D721Med (cell line): ENCODE measurements at places on chromosomes 2 and 18.
A peak's percentile ranks its signal among the peaks of the same experiment; 100 is the strongest.

- DNase-seq: no peak
These were observed 3.9 kb upstream of the DCTN1 start for GRCh38 chr2:74384051-74384450.

DNA sequence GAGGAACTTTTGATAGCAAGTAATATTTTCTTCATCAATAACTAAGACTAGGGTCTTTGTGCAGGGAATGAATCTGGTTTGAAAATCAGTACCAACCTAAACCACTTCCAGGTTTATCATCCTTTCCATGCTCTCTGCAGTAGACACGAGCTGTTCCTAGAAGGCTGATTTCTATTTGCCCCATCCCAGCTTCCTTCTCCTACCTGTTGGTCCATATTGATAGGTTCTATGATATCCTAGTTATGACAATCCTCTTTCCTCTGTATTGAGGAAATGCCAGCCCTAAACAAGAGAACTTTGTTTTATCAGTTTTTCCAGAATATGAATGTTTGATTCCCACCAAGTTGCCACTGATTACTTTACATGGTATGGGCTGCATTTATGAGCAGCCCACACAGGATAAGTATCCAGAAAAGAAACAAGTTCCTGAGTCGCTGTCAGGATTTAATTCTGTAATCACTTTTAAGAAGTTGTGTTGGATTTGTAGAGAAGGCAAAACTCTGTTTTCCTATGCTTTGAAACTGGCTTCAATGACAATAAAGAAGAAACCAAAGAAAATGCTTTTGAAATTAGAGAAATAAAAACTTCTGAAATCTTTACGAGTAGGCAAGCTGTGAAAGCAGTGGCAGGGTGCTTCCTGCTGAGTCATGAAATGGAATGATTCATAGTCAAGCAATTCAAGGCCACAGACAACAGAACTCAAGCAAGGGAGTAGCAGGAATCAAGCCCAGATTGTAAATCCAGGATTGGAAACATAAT lies 37.3 kb upstream of the TANK start:
- no peak for DNase-seq

GRCh38 chr2:9666306-9666705 lies 35.5 kb upstream of the YWHAQ start:
- no peak for DNase-seq

DNA sequence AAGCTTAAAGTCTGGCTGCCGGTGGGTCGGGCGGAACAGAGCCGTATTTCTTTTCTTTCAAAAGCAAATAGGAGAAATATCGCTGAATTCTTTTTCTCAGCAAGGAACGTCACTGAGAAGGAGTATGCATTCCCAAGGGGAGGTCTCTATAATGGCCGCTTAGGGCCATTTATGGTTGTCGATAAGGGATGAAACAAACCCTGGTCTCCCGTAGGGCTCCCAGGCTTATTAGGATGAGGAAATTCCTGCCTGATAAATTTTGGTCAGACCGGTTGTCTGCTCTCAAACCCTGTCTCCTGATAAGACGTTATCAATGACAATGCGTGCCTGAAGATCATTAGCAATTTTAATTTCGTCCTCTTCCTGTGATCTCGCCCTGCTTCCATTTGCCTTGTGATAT lies 227.7 kb upstream of the ZEB2 start:
- DNase-seq: no peak

DNA sequence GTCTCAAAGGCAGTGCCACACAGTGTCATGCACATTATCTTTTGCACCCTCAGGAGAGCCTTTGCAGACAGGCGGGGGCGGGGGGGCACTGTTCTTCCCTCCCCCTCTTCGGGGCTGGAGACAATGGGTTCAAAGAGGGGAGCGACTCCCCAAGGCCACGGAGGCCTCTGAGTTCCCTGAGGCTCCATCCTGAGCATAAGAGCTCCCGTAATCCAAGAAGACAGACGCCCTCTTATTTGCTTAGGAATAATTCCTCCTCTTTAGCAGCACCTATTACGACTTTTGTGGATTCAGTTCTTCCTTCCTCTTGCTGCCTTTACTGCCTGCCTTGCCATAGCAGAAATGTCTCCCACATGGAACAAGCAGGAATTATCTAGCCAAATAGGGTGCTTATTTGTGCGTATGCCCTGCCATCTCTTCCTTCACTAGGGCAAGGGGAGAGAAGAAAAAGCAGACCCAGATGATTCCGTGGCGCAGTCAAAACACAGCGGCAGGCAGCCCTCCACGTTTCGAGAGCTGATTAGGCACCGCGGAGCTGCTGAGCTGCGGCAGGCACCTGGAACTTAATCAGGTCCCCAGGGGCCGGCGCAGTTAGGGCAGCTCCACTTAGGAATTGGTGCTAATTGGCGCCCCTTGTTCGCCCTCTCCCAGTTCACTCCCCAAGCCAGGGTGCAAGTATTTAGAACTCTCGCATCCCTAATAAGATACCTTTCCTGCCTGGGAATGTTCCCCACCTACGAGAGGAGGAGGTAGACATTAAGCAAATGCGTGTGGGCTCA lies 233.4 kb upstream of the MYT1L start:
- peak; percentile 84 for DNase-seq

DNA sequence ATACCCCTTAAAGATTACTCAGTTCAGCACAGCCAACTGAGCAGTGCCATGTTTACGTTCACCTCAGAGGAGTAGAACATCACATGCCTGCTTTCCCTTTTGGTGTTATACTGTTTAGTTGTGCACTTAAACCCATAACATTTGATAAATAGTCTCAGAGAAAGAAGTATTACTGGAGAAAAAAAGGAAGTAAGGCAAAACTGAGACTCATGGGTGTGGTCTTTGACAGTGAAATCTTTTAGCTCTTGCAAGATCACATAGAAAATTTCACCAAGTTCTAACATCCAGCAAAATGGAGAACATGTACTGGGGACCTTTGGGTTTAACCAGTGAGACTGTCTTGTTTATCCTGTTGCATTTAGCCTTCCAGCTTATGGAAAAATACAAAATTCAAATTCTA lies 5.6 kb downstream of the TANK start:
- DNase-seq: no peak

DNA sequence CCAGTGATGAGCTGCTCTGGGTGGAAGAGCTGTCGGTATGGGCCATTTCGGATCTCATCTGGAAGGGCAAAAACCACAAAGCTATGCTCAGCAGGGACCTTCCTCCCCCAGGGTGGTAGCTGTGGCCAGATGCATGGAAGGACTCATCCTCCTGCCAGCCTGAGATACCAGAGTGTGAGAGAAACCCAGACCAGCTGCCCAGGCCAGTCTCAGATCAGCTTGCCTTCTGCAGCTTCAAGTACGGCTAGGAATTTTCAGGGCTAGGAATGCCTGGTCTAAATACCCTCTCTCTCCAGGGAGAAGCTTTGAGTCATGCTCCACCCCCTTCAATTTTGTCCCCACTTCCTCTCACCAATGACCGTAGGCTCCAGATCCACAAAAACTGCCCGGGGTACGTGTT lies 1.4 kb upstream of the TUBA4B start:
- DNase-seq: no peak

DNA sequence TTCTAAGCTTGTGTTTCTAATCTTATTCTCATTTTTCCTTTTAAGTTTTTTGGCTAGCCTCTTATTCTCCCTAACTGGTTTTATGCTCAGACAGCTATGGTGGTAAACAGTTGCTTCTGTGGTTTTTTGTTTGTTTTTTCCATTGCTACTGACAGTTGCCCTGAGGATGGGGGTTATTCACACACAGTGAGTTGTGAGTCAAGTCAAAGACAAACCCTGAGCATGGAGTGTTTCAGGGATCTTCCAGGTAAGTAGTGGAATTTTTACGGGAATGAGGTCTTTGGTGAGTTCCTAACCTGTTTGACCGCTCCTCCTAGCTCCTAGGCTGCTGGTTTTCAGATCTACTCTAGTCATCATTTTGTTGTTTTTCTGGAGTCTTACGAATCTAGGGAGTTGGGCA lies 162.8 kb downstream of the ZNF407 start:
- DNase-seq: no peak

DNA sequence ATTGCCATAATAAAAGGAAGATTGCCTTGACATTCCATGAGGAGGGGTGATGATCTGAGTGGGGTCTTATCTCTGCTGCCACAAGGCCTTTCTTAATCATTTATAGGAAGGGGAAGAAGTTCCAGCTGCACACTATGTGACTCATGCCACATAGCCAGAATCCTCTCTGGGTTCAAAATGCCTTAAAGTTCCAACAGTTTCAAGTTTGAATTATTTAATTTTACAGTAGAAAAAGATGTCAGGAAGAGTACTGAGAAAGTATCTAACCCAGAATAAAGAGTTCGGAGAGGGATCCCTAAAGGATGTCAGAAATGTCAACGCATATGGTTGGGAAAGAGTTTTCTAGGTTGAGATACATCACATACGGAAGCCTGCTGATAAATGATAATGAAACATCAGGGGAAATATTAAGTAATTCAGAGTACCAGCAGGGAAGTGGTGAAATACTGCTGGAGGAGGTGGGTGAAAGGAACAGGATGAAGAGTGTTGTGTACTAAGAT lies 999.9 kb downstream of the TSN start:
- DNase-seq: no peak

DNA sequence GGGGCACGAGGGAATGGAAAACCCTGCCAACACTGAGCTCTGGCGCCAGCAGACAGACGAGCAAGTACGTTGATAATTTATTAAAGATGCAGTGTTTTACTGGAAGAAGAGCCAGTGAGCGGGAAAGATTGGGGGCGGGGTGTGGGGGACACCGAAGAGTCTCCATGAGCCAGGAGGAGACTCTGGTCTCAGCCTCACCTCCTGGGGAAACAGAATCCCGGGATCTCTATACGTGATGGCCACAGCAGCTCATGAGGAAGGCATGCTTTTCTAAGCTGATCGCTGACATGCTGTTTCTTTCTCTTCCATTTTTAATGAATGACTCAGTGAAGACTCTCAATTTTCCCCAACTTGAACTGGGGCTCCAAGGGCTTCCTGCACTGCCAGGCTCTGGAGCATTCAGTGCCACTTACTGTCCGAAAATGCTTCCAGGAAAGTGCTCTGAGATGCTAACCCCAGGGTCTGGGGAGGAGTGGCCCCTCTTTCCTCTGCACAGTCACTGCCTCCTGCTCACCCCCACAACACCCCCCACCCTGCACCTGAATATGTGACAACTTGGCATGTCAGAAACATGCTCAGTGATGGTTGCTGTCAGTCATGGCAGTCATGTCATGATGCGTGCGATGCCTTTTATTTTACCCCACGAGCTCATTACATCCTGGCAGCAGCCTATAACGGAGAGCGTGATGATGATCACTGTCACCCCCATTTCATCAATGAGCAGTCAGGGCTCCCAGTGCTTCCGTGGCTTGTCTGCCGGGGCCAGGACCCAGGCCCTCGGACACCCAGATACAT lies 164.2 kb upstream of the CAPN13 start:
- DNase-seq: no peak

DNA sequence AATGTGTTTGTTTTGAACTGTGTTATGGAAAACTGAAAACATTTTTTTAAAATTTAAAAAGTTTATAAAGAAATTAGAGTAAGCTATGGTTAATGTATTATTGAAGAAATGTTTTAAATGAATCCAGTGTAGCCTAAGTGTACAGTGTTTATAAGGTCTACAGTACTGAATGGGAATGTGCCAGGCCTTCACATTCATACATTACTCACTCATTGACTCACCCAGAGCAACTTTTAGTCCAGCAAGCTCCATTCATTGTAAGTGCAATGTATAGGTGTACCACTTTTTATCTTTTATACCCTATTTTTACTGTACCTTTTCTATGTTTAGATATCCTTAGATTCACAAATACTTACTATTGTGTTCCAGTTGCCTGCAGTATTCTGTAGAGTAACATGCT lies 215.1 kb upstream of the THUMPD2 start:
- DNase-seq: no peak

GRCh38 chr2:167890739-167891138 lies 356.7 kb downstream of the STK39 start:
- DNase-seq: no peak

DNA sequence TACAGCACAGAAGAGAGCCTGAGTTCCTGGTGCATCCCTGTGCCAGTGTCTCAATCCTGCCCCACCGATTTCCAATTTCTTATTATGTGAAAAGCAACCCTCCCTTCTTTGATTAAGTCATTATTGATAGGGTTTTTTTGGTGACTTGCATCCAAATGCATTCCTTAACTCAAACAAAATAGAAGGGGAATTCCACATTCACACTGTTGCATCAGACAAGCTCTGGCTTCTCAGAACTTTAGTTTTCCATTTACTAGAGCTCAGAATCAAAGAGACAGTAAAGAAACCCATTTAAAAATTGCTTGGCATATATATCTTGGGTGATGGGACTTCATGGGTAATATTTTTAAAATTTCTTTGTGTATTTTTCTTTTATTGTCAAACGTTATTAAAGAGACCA lies 13.8 kb upstream of the TMEM200C start:
- no peak for DNase-seq

- DNase-seq: no peak
These were observed 2.0 kb downstream of the SLC14A2 start for GRCh38 chr18:45617284-45617683.

DNA sequence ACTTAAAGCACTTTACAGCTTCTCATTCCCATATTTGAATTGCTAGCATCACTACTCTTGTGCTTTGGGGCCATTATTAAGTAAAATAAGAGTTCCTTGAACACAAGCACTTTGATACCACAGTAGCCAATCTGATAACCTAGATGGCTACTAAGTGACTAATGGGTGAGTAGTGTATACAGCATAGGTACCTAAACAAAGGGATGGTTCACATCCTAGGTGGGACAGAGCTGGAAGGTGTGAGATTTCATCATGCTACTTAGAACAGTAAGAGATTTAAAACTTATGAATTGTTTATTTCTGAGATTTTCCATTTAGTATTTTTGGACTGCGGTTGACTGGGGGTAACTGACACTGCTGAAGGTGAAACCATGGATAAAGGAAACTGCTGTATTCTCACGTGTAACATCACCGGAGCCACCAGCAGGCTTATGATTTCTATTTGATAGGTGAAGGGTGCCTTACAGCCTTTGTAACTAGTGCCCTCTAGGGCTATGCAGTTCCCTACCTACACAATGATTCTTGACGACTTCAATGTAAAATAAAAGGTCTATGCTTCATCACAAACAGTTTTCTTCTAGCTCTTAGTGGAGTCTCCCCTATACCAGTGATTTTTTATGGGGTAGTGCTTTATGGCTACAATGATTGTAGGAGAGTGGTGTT lies 22.1 kb upstream of the CRIM1 start:
- no peak for DNase-seq
